ENCODE measurements at places on chromosomes 13 and 19.

GRCh38 chr19:56953470-56953869, 112.9 kb upstream of the PEG3 start:
- no peak for DNase-seq

- DNase-seq: no peak
These were observed 11.2 kb upstream of the AKAP8L start for GRCh38 chr19:15429825-15430467.

GRCh38 chr13:27442797-27443196, 7.6 kb downstream of the MTIF3 start:
- DNase-seq: no peak

GRCh38 chr19:12802267-12803106, 618 bp downstream of the THSD8 start:
- DNase-seq: no peak

DNA sequence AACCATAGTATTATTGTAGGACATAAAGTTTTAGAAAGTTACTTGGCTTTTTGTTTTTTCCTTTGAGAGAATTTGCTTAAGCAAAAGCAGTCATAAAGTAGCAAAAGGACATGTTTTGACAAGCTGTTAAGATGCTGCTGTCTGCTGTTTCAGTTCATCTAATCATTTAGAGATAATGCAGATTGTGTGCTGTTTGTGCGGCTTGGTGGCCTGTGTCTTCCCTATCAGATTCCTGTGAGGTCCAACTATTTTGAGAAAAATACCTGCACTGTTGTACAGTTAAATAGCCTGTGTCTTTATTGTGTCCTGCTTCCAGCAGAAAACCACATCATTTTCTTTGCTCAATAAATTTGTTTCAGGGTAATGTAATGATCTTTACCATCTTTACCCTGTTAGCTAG, 20.0 kb downstream of the UCHL3 start:
- DNase-seq: no peak

DNA sequence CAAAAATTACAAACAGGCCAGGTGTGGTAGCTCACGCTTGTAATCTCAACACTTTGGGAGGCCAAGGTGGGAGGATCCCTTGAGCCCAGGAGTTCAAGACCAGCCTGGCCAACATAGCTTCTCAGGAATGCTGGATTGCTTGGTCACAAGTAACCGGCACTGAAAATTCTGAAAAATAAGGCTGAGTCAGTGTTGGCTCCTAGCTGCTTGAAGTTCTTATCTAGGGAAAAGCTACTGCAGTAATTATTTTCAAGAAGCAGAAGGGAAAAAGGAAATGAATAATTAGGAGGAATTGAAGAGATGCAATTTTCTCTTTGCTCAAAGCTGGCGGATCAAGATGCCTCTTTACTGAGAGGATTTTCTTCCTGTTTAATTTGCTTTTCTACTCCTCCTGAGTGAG, 75.0 kb upstream of the GTF3A start:
- no peak for DNase-seq

Data from NCI-H345 (cell line).